ENCODE measurements at places on chromosomes 2 and 18. TPM values are rescaled to one million over a fixed set of nuclear protein-coding genes. Genes with fewer than 3 reads are reported as not detected.

Gene SMIM21
- not detected for polyA plus RNA-seq

Gene TMEM198
- polyA plus RNA-seq: 3.9 TPM

Gene KLHL14
- polyA plus RNA-seq: 0.21 TPM

Gene LAMA1
- polyA plus RNA-seq: 1.2 TPM

Gene KRTCAP3
- polyA plus RNA-seq: 50.2 TPM

Gene DSC2
- polyA plus RNA-seq: 2.3 TPM

Gene RFTN2
- 0.40 TPM for polyA plus RNA-seq

Gene FOXD4L1
- polyA plus RNA-seq: 0.28 TPM

Gene COLEC12
- 10.3 TPM for polyA plus RNA-seq

Gene SSB
- polyA plus RNA-seq: 80.6 TPM

Gene RAB6C
- 0.03 TPM for polyA plus RNA-seq

- no peak for DNase-seq
Observed at GRCh38 chr2:111196435-111196834, 75.7 kb downstream of the BCL2L11 start.

- peak; percentile 79 for DNase-seq
Observed at GRCh38 chr18:59606193-59607077, 90.8 kb downstream of the CCBE1 start.

GRCh38 chr2:16473575-16473974 lies 192.1 kb downstream of the CYRIA start:
- no peak for DNase-seq

DNA sequence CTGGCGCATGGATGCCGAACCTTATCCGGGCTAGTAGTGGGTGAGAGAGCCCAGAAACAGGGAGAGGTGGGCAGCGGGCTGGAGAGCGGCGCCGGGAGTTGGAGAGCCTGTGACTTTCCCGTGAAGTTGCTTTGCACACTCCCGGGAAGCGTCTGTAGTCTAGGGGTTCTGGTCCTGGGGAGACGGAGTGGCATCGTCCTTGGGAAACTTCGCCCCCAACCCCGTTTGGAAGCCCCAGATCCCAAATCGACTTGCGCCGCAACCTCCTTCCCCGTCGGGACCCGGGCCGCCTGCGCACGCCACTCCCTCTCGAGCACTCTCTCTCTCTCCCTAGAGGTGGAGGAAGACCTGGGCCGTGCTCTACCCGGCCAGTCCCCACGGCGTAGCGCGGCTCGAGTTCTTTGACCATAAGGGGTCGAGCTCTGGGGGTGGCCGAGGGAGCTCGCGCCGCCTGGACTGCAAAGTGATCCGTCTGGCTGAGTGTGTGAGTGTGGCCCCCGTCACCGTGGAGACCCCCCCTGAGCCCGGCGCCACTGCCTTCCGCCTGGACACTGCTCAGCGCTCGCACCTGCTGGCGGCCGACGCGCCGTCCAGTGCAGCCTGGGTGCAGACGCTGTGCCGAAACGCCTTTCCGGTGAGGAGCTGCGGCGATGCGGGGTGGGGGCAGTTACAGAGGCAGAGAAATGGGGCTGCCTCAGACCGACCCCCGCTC lies 456 bp downstream of the DOK1 start:
- no peak for DNase-seq

GRCh38 chr18:22032392-22032961 lies 136.9 kb upstream of the GATA6 start:
- DNase-seq: no peak

DNA sequence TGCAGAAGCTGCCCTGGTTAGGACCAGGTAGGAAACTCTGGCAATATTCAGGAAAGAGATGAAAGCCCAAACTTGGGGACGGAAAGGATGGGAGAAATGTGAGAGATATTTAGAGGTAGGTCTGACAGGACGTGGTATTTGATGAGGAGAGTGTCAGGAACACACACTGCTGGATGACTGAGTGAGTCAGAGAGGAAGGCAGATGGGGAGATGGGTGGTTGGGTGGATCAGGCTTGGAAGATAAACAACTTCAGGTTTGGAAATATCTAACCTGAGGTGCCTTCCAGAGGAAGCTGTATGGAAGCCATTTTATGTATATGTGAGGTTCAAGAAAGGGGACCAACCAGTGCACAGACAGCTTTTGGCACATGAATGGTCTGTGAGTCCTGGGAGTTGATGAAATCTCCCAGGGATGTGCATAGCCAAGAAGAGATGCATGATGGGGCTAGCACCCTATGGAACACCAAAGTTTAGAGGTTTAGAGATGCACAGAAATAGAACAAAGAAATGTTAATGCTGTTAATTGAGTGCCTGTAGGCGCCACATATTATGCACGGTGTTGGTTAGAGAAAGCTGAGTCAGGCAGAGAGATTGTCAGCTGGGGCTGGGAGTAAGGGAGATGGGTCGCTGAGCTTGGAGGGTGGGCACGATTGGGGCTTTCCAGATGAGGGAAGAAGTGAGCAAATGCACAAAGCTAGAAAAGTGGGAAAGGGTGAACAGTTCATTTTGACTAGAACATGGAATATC lies 101.0 kb downstream of the VIT start:
- DNase-seq: no peak

DNA sequence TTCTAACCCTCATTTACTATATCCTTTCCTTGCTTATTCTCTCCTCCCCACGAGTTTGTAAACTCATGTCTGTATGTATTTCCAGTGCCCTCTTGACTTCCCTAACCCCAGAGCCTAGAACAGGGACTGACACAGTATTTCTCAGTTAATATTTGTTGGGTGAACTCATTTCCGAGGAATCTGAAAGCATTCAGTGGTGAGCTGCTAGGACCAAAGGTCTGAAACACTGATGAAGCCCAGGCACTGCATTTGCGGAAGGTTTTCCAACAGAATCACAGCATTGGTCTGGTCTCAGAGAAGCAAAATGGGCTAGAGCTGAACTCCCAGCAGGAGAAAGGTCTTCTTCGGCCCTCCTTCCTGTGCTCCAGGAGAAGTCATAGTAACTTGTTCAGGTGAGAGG lies 56.8 kb downstream of the SOX11 start:
- DNase-seq: no peak

- peak; percentile 59 for DNase-seq
Observed at GRCh38 chr2:154836632-154837031, 138.1 kb downstream of the KCNJ3 start.

DNA sequence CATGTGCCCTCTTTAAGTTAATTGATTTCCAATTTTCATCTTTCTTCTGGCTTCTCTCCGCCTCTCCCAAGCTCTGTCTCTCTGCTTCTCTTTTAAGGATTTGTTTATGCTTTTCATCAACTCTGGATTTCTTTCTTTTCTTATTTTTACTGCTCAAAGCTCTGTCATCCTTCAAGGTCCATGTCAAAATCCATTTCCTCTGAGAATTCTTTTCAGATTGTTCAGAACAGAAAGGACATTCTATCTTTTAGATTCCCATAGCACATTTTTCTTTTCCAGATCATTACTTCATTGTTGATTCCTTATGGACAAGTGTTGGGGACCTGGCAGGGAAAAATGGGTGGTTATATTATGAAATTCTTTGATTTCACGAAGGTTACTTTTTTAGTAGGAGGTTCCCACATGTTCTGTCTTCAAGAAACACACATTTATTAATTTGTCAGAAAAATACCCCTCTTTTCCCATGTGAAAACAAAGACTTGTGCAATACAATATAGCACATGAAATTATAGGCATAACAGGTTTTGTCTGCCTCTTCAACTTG lies 12.3 kb downstream of the PMAIP1 start:
- no peak for DNase-seq

DNA sequence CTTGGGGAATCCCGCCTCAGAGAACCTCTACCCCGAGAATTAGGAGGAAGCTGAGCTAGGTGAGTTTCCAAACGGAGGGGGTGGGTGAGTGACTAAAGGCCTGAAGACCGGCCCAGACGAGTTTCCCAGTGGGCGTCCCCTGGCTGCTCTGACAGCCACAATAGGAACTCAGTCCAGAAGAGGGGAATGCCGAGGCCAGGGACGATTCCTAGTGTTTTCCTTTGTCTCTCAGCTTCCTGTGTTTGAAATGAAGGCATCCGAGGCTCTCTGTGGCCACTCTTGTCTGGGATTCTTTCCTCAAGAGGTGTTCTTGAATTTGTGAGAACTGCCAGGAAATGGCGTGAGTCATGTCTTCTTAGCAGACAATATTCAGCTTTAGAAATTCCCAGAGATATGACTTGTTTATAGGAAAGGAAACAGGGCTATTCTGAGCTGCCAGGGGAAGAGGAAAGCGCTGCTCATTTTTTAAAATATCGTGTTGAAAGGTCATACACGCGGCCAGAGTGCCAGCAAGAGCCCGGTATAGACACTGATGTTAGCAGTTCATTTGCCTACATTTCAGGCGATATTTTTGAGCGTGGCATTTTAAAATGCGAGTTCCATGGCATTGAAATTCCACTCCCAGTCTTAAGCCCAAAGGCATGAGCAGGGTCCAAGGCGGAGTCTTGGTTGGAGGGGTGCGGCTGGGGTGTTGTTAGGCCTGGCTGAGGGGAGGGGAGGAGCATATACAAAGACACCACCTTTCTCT lies 169.1 kb upstream of the KLF7 start:
- DNase-seq: peak; percentile 64

GRCh38 chr18:7696780-7697179 lies 129.7 kb downstream of the PTPRM start:
- DNase-seq: peak; percentile 53

DNA sequence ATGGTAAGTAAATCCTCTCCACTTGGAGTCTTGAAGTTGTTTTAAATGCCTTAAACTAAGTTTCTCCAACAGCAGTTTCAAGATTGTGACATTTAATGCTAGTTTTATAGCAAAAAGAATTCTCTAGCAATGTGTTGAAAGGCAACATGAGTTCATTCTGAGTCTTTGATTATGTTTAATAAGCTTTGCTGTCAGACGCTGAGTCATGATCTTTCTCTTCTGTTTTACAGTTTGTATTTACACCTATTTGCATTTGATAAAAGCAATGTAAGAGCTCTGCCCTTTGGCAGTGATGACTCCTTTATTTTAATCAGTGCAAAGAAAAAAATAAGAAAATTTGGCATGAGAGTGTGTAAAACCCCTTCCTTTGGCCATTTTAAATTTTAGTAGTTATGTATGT lies 497.7 kb downstream of the STK39 start:
- peak; percentile 18 for DNase-seq

DNA sequence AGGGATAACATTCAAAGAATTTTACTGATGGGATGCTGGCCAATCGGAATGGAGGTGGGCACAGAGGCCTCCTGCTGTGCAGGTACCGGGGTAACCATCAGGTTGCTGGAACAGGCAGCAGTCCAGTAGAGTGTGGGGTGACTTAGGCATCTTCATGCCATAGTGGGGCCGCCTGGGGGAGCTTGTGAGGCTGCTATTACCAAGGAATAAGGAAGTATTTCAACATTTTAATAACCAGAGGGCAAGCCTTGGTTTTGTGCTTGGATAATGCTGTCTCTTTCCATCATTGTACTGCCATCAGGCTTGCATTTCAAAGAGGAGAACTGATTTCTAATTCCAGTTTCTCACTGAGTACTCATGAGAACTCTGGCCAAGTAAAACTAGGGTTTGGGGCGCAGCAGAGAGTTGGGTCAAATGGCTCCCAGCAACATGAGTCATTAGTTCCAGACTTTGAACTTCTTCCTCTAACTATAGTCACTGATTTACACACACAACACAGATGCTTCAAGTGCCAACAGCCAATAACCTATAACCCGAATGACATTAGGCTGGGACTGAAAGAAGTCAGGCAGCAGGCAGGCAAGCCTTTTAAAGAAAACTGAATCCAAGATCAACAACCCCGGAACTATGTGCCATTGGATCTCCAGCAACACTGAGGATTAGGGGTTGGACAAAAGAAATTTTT lies 56.1 kb upstream of the FHL2 start:
- DNase-seq: no peak

GRCh38 chr2:184091456-184091855 lies 506.9 kb upstream of the ZNF804A start:
- no peak for DNase-seq

- no peak for DNase-seq
Observed at GRCh38 chr2:143988082-143988481, 531.8 kb downstream of the ZEB2 start.

DNA sequence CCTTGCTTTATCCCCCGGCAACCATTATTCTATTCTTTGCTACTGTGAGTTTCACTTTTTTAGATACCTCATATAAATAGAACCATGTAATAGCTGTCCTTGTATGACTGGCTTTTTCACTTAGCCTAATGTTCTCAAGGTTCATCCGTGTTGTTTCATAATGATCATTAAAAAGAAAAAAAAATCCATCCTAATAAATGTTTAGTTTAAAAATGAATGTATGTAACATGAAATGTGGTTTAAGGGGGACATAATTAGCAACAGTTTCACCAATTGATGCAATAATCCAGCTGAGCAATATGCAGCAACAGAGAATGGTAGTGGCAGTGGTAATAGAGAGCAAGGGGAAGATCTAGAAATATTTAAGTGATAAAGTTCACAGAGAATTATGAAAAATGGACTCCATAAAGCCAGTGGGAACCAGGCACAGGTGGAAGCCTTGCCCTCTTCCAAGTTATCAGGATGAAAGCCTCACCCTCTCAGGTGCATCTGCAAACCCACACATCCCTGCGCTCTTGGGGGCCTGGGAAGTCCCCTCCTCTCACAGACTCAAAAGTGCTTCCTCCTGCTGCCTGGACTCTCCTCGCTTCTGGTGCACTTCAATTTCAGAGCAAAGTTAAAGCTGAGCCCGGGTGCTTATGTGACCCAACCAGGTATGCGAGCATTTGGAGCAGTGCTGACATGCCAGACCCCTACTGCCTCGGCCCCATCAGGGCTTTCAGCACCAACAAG lies 1403.3 kb upstream of the SLC39A10 start:
- no peak for DNase-seq

- no peak for DNase-seq
Observed at GRCh38 chr2:47459021-47459420, 56.1 kb downstream of the MSH2 start.

- DNase-seq: peak; percentile 24
Observed at GRCh38 chr18:7452331-7452730, 114.8 kb upstream of the PTPRM start.

- no peak for DNase-seq
Observed at GRCh38 chr2:71897836-71898235, 249.8 kb downstream of the CYP26B1 start.

DNA sequence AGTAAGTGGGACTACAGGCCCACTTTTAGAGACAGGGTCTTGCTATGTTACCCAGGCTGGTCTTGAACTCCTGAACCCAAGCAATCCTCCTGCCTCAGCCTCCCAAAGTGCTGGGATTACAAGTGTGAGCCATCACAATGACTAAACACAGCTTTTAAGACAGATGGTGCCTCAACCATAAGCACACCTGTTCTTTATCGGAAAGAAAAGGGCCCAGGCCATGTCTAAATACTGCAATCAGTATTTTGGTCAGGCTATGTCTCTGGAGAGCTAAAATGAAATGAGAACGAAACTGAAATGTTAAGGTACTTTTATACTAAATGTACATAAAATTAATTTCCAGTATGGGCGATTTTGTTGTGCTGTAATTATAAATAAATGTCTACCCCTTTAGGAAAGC lies 69.5 kb upstream of the SPTBN1 start:
- no peak for DNase-seq

- no peak for DNase-seq
Observed at GRCh38 chr2:179574061-179574519, 287.3 kb downstream of the ZNF385B start.

DNA sequence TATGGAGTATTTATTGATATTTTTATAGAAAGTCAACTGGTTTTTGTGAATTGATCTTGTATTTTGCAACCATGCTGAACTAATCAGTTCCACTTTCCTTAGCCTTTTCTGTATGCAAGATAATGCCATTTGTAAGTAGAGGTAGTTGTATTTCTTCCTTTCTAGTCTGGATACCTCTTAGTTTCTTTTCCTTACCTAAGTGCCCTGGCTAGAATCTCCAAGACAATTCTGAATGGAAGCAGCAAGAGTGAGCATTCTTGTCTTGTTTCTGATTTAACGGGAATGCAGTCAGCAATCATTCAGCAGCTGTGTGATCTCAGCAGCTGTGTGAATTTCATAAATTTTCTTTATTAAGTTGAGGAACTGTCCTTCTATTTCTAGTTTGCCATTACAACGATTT lies 73.4 kb downstream of the NRXN1 start:
- DNase-seq: no peak
